ENCODE measurements at places on chromosomes 13 and 19. TPM values are rescaled to one million over a fixed set of nuclear protein-coding genes. Genes with fewer than 3 reads are reported as not detected.

The CCDC194 gene
- not detected for polyA plus RNA-seq

The PCDH8 gene
- not detected for polyA plus RNA-seq

DNA sequence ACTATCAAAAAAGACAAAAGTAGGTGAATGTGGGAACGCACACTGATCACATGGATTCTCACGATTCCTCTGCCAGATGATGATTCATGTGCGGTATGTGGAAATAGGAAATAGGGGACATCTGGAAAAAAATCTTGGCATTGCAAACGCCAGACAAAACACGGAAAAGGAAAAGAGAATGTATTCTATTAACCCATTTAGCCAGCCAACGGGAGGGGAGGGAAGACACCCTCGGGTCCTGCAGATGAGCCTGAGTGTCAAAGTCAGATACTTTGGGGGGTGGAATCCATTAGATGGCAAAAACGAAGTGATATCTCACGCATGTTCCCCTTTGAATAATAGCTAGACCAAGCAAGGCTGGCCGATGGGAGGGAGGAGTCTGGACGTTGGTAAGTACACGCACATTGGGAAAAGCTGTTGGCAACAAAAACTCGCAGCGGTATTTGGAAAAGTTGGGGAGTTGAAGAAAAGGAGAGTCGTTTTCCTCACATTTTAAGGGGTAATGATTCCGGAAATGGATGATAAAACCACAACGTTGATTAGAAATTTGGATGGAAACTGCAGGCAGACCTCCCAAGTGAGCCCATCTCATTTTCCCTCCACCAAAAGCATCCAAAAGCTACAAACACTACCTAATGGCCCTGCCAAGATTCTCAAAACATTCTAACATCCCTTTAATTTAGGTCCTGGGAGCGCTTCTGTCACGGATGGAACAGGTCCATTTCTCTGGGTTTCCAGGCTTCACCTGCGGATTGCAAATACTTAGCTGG lies 73.6 kb downstream of the COL4A1 start:
- DNase-seq, result peak; percentile 67

- no peak for DNase-seq
These were observed 82.0 kb upstream of the SHISA2 start for GRCh38 chr13:26133851-26134250.

GRCh38 chr13:49308097-49308875 lies 60.6 kb downstream of the CDADC1 start:
- no peak for DNase-seq
